ENCODE measurements at places on chromosomes 3 and 15. TPM values are rescaled to one million over a fixed set of nuclear protein-coding genes. Genes with fewer than 3 reads are reported as not detected.

GRCh38 chr3:158352551-158352950 is 218.4 kb upstream of the MLF1 start:
- peak; percentile 16 for DNase-seq

IL17RE gene
- total RNA-seq, result 0.24 TPM

- DNase-seq, result no peak
Measured at GRCh38 chr3:188071636-188072035, 82.3 kb upstream of the LPP start.

GRCh38 chr3:58612830-58613229 is 35.6 kb upstream of the FAM107A start:
- no peak for DNase-seq

DNA sequence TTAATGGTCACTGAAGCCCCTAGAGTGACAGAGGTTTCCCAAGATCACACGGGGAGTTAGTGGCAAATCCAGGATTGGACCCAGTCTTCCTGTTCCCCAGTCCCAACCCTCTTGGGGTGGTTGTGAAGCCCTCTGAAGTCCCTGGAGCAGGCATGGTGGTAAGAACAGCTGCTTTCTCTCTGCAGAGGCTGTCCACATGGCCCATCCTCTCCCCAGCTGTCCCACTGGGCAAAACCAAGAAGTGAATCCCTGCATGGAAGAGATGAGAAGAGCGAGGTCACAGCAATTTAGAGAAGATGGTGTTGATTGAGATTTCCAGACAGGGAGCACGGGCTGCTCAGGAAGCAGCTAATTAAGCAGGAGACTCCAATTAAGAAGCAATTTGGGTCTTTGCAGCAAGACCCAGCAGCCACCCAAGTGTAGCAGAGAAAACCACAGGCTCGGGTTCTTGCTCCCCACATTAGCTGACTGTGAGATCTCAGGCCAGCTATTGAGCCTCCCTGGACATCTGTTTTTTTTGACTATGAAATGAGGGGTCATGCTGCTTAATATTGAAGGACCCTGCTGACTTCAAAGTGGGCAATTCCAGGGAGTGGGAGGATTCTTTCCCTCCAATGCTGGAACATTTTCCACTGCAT is 14.8 kb upstream of the HDAC11 start:
- DNase-seq, result no peak

DNA sequence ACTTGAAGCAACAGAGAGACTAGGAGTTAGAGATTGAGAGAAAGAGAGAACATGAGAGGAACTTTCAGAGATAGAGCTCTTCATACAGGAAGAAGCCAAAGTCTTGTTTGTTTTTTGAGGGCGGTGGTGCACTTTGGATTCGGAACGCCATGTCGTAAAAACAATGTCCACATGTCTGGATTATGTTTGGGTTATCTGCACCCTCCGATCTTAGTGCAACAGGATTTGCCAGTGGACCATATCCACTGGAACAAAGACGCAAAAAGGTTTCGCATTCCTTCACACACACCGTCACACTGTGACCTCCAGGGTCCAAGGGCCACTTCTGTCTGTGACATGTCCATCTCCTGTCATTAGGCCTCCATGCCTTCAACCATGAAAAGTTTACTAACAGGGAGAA is 141.8 kb upstream of the ATP11B start:
- DNase-seq, result no peak

GRCh38 chr3:50459785-50460184 is 43.6 kb downstream of the CACNA2D2 start:
- no peak for DNase-seq

All from adrenal gland (tissue), 19 donors.